ENCODE measurements at places on chromosomes 3 and 15.

DNA sequence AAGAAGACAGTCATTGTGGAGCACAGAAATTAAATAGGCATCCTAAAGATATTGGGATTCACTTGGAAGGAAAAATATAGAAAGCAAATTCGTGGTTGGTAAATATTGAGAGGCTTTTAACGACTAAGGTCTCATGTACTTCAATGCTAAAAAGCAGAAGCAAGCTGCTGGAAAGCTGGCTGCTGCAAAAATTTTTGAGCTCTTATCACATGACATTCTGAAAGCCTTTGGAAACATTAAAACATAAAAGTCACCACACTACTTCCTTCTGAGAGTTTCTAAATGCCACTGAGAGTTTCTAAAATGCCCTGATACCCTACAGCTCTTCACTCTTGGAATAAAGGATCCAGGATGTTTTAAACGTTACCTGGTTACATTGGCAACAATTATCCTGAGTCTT lies 39.0 kb upstream of the CBLB start:
- no peak for DNase-seq

DNA sequence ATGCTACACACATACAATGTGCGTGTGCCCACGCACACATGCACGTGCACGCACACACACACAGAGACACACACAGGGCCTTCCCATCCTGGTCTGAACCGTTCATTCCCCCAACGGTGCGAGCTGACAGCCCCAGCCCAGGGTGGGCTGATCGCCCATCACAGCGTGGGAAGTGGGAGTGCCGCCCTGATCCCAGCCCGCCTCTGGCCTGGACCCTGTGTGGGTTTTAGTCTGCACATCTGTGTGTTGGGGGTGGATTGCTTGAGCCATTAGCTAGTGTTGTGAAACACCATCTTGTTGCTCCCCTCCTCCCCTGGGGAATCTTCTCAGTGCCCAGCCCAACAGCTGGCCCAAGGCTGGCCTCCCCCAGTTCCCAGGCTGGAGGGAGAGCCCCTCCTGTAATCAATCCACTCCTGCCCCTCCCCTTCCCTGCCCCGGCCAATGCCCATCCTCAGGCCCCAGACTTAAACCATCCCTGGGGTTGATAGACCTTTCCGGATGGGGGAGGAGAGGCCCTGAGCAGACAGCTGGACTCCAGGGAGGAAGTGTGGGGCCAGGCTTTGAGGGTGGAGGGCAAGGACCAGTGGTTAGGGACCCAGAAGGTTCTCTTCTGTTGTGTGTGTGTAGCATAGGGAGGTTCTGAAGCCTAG lies 8.3 kb downstream of the SEMA3G start:
- no peak for DNase-seq

DNA sequence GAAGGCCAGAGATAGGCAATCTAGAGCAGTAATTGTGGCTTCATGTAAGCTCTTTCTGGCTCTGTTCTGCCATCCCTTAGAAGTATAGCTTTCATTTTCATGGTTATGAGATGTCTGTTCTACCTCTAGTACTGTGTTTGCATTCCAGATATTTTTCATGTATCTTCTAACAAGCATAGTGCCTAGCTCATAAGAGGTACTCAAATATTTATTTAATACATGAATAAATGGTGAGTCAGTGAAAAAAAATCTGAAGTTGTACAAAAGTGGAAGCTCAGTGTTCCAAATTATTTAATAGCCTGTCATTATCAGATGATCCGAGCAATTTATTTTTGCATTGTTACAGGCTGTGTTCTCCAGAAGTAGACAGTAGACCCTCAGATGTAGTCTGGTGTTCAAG lies 64.3 kb downstream of the OXSM start:
- DNase-seq: no peak

- no peak for DNase-seq
These were observed 106.0 kb downstream of the MEX3B start for GRCh38 chr15:81939604-81940440.

- DNase-seq: no peak
These were observed 12.0 kb upstream of the ABTB1 start for GRCh38 chr3:127660621-127661251.

Data from mesothelial cell of epicardium (in vitro differentiated cells).